CD4-positive, alpha-beta T cell (primary cell): ENCODE measurements at places on chromosomes 5 and 9.

- no peak for DNase-seq
These were observed 6.1 kb upstream of the ALDH1B1 start for GRCh38 chr9:38386319-38386895.

- no peak for DNase-seq
These were observed 135.8 kb upstream of the TMEM161B start for GRCh38 chr5:88404405-88404804.

GRCh38 chr5:15634591-15635288 is 134.8 kb downstream of the FBXL7 start:
- DNase-seq: no peak

DNA sequence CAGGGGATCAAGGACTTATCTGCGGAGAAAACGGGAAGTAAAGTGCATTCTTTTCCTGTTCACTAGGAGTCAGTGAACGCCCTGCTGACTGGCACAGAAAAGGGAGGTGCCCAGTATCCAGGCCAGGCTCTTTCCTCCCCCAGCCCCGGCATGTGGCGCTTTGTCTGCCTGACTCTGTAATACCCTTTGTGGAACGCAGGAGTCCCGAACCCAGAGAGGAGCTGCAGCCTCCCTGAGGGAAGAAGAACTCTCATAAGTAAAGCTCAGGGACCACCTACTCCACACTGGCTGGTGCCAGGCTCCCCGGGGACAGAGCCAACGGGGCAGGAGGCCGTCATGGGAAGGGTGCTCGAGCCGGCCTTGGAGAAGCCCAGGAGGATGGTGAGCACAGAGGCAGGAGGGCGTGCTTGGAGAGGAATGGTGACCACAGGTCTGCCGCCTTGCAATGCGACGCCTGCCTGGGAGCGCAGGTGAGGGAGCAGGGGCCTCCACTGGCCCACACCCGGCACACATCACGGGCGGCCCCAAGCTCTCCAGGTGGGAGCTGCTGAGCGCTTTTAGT is 31.5 kb downstream of the VAV2 start:
- DNase-seq: peak; percentile 34

GRCh38 chr5:41482715-41483114 is 27.7 kb downstream of the PLCXD3 start:
- DNase-seq: no peak

- DNase-seq: no peak
These were observed 166.5 kb downstream of the C9orf152 start for GRCh38 chr9:110041452-110041851.

GRCh38 chr5:178421699-178422399 is 168.3 kb downstream of the COL23A1 start:
- DNase-seq: no peak

DNA sequence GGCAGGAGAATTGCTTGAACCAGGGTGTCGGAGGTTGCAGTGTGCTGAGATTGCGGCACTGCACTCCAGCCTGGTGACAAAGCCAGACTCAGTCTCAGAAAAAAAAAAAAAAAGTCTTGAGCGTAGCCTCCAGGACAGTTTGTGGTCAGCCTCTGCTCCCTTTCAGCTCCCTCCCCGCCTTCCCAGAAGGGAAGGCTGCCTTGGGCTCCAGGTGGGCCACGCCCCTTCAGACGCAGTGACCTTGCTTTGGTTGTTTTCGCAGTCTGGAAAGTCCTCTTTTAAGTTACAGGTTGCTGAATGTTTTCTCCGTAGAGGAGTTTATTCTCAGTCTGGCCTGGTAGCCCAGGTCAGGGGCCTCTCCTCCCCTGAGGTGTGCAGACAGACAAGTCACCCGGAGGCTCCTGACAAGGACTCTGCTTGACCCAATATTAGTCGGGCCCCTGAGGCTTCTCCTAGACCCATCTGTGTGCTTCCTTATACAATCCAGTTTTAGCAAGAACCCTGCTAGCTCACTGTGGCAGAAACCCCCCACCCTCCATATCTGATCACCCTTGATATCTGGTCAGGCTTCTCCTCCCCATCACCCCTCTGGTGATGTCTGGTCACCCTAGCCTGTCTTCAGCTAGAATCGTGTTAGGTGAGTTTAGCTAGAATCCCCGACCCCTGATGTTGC is 31.6 kb upstream of the N4BP3 start:
- DNase-seq: no peak

- DNase-seq: no peak
These were observed 80.3 kb downstream of the ENC1 start for GRCh38 chr5:74560245-74560644.

DNA sequence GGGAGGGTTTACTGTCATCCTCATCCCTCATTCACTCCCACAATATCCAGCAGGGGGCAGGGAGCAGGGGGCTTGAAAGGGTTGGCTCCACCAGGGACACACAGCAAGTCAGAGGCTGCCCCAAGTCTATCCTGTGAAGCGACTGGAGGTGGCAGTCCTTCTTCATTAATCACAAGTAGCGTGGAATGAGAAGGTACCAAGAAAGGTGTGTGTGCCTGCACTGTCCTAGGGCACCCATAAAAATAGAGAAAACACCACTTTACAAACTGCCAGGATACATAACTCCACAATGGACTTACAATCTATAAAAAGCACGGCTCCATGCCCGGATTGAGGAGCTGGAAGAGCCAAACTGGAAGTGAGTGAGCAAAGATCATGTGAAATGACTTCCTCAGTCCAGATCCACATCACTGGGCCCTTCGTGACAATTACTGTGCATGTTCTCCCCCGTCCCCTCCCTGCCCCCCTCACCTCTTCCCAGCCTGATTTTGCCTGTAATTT is 183.9 kb downstream of the SLIT3 start:
- DNase-seq: no peak

- peak; percentile 63 for DNase-seq
These were observed 51.2 kb upstream of the GGTA1 start for GRCh38 chr9:121550569-121551512.
